ENCODE measurements at places on chromosomes 7 and 10.

DNA sequence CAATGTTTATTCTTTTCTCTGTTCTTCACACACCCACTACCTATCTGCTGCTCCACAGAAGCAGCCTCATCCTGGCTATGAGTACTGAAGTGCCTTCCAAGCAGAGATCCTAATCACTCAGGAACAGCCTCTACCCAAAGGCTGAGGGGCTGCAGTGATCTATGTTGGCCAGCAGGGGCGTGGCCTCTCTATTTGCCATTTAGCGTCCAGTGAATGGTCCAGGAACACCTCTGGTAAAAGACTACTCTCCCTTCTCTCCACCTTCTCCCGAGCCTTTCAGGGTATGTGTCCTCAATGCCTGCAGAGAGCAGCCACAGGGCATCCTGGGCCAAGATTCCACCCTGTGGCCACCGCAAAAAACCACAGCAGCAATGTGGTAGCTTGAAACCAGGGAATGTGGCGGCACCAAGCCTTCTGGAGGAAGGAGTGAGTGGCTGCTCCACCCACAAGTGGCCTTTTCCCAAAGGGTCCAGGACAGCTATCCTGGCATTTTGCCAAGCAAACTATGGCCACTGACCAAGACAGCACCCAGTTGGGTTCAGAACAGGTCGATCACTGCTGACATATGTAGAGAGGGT, 70.9 kb downstream of the SYPL1 start:
- DNase-seq, result peak; percentile 27

GRCh38 chr10:26441491-26442214, 3.5 kb downstream of the APBB1IP start:
- DNase-seq, result peak; percentile 5

- peak; percentile 23 for DNase-seq
Measured at GRCh38 chr10:34941471-34942357, 126.6 kb upstream of the PARD3 start.

GRCh38 chr10:21954690-21955089, 48.8 kb downstream of the DNAJC1 start:
- no peak for DNase-seq

DNA sequence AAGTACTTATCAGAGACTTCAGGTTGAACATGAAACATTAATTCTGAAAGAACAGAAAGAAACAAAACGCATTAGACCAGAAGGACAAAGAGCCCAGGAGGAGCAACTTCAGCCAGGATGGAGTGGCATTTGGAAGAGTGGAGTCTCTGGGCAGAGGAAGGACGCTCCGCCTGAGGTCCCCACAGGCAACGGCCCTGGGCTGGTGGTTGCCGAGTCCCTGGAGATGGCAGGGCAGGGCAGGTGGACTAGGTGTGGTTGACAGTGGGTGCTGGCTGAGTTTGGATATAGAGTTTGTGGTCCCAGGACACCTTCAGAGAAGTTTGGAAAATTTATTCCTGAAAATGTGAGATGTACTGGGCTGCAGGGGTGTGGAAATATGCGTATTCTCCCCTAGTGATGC, 27.4 kb upstream of the LARP4B start:
- no peak for DNase-seq

- no peak for DNase-seq
Measured at GRCh38 chr10:43976292-43976691, 327.6 kb upstream of the ZNF32 start.

DNA sequence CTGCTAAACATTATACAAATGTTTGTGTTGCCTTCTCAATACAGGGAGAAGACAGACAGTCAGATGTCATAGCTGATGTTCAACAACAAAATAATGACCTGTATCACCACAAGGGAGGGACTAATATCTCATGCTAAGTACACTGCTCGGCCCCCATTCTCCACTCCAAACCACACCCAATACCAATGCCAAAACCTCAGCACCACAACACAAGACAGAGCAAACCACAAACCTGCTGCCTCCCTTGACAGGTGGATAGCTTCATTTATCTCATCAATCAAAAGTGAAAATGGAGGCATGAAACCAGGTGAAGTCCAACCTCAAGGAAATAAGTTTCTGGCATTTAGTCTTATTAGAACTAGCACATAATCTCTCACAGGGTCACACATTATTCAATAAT, 109.5 kb downstream of the PARD3 start:
- no peak for DNase-seq

DNA sequence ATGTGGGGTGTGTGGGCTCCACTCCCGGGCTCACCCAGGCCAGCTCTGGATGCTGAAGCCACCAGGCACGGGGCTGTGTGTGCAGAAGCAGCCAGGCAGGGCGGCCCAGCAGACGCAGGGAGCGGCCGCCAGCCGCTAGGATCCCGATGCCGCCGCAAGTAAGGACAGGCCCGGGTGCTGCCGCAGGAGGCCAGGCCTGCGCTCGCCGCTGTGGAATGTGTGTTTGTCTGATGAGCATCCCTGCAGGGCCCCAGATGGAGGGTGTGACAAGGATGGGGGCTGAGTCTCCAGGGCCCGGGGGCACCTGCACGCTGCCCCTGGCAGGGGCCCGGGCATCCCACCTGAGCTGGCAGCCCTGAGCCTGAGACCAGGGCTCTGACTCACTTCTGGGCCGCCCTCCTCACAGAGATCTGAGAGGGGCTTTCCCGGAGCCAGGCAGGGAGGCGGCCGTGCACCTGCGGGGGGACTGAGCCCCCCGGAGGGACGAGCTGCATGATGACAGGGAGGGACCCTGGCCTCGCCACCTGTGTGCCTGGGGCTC, 101.5 kb downstream of the FOXL3 start:
- no peak for DNase-seq

DNA sequence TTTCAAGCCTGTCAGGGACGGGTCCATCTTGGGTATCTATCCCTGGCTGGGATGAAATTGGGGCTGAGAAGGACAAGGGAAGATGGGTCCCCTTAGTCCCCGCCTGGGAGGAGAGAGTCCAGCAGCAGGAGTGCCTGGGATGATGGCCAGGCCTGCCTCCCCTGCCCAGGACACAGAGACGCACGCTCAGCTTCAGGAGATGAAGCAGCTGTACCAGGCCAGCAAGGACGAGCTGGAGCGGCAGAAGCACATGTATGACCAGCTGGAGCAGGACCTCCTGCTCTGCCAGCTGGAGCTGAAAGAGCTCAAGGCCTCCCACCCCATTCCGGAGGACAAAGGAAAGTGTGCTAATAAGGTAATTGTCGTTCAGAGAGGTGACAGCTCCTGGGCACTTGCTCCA, 15.4 kb downstream of the CCDC136 start:
- DNase-seq, result no peak

DNA sequence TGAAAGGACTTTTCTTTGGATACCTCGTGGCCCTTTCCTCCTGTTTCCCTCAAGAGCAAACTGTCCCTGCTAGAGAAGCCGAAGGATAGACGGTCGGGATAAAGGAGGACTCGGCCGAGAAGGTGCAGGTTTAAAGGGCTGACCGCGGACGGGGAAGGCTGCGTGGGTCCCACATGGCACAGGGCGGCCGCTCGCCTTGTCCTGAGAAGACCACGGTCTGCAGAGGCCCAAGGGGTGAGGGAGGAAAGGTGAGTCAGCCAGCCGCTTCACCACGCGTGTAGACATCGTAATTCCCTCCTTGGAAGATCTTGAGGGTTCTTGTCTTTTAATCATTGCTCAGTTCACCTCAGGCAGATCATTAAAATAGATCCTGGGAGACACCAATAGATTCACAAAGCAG, 253.8 kb downstream of the DPP6 start:
- DNase-seq, result no peak

DNA sequence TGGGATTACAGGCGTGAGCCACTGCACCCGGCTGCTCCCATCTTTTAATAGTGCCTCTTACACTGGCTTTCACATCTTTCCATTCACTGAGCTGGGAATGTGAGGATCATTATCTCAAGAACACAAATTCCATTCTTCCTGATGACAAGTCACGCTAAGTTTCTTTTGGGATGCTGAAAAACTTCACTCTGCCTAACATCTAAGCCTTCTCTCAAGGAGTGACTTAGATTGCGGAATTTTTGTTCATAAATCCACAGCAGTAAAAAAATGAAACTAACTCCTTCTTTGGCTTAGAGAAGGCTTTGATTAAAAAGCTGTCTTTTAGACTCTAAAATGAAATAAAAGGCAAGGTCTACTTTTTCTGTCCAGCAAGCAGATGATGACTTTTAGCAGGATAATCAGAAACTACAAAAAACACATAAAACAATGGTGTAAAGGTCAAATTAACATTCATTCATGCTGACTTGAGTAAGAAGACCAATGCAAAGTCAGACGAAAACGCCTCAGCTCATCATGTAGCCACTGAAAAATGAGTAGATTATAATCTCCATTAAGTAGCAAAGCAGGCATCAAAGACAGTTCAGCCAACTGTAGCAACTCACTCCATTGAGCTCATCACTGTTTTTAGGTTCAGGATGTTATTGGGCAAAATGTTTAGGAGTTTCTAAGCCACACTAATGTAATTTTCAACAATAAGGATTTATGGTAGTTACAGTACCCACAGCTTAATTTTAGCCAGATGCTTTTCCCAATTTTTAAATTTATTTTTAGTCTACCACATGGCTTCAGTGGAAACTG, 178.8 kb downstream of the ELMO1 start:
- no peak for DNase-seq

DNA sequence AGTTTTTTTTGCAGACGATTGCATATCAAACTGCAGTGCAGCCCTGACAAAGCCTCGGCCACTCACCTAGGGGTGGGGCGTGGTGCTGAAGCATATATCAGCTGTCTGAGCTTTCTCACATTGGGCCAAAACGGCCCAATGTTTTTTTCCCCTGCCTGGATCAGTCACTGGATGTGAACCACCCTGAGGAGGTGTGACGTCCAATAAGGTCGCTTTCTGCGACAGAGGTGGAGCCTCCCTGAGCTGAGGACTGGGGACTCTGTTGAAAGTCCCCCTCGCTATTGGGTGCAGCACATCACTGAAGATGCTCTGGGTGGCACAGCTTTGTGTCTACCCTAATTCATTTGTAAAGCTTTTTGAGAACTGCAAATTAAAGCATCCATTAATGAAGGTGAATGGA, 60.9 kb downstream of the SEM1 start:
- DNase-seq, result no peak

GRCh38 chr7:22025075-22025474, 79.4 kb upstream of the CDCA7L start:
- DNase-seq, result no peak

DNA sequence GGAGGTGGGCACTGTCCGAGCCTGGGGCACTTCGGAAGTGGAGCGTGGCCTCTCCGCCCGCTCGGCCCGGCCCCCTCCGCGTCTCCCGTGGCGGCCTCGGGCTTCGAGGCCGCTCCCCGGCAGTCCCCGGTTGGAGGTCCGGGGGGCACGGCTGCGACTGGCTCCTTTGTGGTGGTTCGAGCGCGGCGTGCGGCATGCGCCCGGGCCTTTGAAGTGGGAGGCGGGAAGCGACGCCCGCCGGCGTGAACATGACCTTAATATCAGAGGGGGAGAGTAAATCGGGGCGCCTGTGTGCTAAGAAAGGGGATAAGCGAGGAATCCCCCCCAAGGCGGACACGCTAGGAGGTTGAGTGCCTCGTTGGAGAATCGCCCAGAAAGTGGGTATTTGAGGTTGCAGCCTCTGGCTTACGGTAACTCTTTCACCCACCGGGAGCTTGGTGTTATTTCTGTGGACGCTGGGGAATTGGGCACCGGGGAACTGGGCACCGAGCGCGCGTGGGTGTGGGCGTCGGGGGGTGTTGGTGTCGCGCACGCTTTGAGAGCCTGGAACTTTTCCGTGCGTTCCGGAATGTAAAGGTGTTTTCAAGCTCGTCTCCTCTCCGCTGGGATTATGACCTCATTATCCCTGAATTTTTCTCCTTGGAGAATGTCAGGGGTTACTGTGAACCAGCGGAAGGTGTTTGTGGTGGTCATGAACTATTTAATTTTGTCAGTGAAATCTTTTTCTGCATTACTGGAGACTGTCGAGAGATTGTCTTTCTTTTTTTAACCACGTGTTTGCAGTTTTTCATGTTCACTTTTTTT, 660 bp downstream of the SUV39H2 start:
- peak; percentile 12 for DNase-seq

- no peak for DNase-seq
Measured at GRCh38 chr7:47772492-47772891, 175.8 kb downstream of the PKD1L1 start.

DNA sequence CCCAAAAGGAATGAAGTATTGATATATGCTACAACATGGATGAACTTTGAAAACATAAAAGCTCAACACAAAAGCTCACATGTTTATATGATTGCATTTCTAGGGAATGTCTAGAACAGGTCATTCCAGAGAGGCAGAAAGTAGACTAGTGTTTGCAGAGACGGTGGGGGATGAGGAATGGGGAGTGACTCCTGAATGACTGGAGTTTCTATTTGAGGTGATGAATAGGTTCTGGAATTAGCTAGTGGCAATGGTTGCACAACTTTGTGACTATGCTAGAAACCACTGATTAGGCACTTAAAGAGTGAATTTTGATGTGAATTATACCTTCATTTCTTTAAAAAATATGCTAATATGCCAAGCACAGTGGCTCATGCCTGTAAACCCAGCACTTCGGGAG, 6.9 kb downstream of the KPNA7 start:
- peak; percentile 84 for DNase-seq

DNA sequence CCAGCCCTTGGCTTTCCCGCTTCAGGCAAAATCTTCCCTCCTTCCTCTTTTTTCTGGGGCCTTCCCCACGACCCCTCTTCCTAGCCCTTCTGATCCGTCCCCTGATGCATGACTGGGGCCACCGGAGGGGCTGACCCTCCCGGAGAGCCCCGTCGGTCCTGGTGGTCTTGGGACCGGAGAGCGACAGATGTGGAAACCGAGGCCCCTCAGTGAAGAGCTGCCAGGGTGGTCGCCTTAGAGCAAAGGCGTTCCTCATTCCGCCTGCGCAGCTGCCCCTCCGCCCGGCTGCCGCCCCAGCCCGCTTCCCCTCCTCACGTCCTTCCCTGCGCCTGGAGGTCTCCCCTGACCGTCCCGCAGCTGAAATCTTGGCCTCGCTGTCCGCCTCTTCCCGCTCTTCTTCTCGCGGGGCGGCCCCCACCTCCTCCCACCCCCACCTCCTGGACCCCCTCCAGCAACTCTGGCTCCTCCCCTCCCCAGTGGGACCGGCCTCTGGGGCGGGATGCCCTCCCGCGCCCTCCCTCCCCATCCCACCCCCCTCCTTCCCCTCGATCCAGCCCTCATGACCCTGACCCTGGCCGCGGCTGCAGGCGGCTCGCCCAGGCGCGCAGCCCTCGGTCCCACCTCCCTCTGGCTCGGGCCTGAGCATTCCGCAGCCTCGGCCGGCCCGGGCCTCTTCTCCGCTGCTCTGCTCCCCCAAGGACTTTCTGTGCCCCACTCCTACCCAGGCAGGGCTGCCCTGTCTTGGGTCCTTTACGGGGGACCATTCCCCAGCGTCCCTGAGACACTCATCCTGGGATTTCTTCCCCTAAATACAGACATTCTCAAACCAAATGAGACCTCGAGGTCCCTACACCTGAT, at the start of gene RARRES2:
Gene RARRES2, minus strand, starts transcription at position 367 of the 858 bp plus-strand sequence. CDS start 1,020 bp downstream, outside the sequence.
- no peak for DNase-seq

- DNase-seq, result peak; percentile 1
Measured at GRCh38 chr10:8919280-8919679, 864.8 kb downstream of the GATA3 start.
